ENCODE measurements at places on chromosomes 13 and 19.

- no peak for DNase-seq
These were observed 5.6 kb upstream of the GPR42 start for GRCh38 chr19:35365303-35365702.

DNA sequence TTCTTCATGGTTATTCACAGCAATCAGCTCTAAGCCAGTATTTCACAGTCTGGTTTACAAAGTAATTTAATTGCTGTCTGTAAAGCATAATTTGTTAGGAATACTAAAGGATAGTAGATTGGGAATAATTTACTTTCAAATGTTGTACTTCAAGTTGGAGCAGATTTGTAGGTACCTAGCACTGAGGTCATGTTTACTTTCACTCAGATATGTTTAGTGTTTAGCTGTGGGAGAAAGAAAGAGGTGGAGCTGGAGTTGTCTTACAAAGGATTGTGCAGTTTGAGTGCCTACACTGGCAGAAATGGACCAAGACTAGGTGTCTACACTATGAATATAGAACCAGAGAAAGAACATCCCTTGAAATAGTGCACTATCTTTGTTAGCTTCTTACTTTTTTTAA, 464.6 kb downstream of the PCDH9 start:
- DNase-seq: no peak

DNA sequence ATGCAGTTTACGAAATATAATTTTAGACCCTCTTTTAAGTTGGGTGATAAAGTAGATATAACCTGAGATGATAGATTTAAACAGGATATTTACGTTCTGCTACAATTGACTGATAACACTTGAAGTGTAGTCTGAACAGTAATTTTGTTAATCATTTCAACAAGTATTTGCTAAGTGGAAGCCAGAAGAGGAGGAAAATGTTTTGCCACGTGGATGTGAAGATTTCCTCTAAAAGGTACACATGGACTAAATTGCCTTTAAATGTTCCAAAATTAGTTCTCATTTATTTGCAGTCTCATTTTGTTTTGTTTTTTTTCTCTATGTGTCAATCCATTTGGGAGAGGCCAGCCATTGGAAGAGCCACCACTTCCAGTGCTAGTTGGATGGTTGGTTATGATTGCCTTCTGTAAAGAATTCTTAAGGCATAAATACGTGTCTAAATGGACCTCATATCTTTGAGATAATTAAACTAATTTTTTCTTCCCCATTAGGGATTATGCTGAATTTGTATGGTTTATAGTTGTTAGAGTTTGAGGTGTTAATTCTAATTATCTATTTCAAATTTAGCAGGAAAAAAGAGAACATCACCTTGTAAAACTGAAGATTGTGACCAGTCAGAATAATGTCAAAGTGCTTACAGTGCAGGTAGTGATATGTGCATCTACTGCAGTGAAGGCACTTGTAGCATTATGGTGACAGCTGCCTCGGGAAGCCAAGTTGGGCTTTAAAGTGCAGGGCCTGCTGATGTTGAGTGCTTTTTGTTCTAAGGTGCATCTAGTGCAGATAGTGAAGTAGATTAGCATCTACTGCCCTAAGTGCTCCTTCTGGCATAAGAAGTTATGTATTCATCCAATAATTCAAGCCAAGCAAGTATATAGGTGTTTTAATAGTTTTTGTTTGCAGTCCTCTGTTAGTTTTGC, 2.8 kb downstream of the MIR17HG start:
- no peak for DNase-seq

DNA sequence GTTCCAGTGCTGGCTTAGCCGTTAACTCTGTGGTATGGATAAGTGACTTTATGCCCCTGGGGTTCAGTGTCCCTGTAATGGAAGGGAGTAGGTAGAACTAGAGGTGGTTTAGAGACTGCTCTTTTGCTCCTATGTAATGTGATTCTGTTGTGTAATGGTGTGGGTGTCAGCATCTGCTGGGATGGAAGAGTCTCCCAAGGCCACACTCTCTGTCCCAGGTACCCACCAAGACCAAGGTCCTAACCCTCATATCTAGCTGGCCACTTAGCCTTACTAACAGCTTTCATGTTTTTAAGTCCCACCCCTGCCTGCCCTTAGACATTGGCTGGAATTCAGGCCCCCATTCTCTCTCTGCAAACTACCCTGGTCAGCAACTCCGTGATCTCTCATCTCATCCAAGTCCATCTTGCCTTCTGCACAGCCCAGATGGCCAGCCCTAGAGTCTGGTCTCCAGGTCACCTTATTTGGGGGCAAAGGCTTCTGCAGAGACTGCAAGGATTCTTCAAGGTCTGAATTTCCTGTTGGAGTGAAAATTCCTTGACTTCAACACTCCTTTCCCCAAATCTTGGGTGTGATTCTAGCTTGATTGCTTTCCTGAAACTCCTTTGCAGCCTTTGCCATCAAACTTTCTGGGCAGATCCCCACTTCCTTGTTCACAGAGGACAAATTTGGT, 48.4 kb downstream of the SERP2 start:
- no peak for DNase-seq

- no peak for DNase-seq
These were observed 152.7 kb downstream of the USP12 start for GRCh38 chr13:27018882-27019281.

DNA sequence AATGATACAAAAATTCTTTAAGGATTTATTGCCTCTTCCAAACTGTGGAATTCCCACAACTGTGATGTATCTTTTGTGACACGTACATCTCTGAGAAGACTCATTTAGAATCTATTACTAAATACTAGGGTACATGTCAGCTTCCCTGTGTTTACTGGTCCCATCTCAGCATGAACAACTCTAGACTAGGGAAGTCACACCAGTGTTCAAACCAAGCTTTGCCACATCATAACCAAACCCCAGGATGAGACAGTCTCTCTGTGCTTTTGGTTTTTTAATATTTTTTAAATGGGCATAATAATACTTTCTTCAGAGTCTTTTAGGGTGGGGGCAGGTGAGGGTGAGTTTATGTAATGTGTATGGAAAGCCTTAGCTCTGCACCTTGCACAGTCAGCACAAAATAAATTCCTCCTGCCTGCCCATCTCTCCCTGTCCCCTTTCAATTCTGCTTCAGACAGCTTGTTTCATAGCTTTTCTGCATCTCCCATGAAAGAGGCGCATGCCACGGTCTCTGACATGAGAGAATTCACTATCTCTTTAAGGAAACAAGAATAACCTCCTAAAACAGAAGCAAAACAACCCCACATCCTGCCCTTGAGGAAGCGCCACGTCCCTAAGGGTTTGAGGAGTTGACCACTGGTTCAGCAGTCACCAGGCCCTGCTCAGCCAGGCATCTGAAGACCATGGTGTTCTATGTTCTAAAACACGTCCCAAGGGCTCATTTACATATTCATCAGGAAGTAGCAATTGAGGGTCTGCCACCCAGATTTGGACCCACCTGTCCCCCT, 174.5 kb downstream of the USP12 start:
- DNase-seq: no peak

- no peak for DNase-seq
These were observed 11.8 kb downstream of the PGLS start for GRCh38 chr19:17522988-17523872.

- DNase-seq: no peak
These were observed 2.0 kb downstream of the GPC6 start for GRCh38 chr13:93228643-93228937.
